ENCODE measurements at places on chromosomes 6 and 20.
A peak's percentile ranks its signal among the peaks of the same experiment; 100 is the strongest.

GRCh38 chr6:34531580-34532201 lies 24.4 kb downstream of the SPDEF start:
- no peak for DNase-seq

- DNase-seq, result no peak
These were observed 17.6 kb downstream of the TMEM74B start for GRCh38 chr20:1166948-1167720.

- no peak for DNase-seq
These were observed 58.0 kb downstream of the CCN2 start for GRCh38 chr6:131893198-131893597.

GRCh38 chr20:32751702-32752457 lies 8.6 kb upstream of the COMMD7 start:
- DNase-seq, result no peak

- no peak for DNase-seq
These were observed 99.3 kb downstream of the PRND start for GRCh38 chr20:4820806-4821518.

GRCh38 chr6:111171577-111172400 lies 84.5 kb downstream of the SLC16A10 start:
- DNase-seq, result no peak

- DNase-seq, result no peak
These were observed 49.4 kb upstream of the IRF4 start for GRCh38 chr6:341914-342831.

GRCh38 chr6:148720406-148720805 lies 26.4 kb upstream of the UST start:
- no peak for DNase-seq

GRCh38 chr6:31806470-31807272 lies at the start of gene LSM2:
LSM2 (minus strand) TSS chr6:31806966; CDS start chr6:31806757, 209 bp downstream.
- DNase-seq, result peak; percentile 95

GRCh38 chr6:157762636-157763035 lies 60.4 kb upstream of the SNX9 start:
- DNase-seq, result no peak

- DNase-seq, result no peak
These were observed 75.7 kb downstream of the SYNDIG1 start for GRCh38 chr20:24545168-24545567.

GRCh38 chr20:25059866-25060465 lies 2.0 kb upstream of the ACSS1 start:
- DNase-seq, result no peak

DNA sequence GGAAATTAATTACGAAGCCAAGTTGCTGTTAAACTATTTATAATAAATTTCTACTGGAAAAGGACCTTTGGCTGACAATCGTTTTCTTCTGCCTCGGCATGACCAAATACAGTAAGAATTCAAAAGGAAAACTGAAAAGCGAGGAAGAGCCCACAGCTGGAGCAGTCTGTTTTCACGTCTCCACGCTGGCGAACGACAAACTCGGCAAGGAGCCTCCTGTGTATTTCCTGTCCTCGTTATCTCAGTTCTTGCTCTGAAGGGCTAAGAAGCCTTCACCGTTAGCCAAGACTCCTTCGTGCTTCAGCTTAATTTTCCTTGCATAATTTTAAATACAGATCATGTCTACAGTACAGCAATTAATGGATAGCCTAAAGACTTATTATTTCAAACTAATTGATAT lies 214.3 kb upstream of the PLCB4 start:
- no peak for DNase-seq

GRCh38 chr20:5888041-5888440 lies 62.3 kb downstream of the TRMT6 start:
- no peak for DNase-seq

- DNase-seq, result no peak
These were observed 12.4 kb downstream of the SCML4 start for GRCh38 chr6:107811591-107812218.

DNA sequence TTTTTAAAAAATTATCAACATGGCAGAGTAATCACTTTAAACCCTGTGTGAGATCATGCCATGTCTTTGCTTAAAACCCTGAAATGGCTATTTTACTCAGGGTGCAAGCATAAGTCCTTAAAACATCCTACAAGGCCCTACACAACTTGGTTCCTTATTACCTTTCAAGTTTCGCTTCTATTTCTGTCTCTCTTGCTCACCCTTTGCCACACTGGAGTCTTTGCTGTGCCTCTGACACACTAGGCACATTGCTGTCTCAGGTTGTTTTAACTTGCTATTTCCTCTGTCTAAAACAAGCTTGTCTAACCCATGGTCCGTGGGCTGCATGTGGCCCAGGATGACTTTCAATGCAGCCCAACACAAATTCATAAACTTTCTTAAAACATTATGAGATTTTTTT lies 55.6 kb downstream of the KIAA0408 start:
- no peak for DNase-seq

- no peak for DNase-seq
These were observed 78.5 kb upstream of the EYA2 start for GRCh38 chr20:46816097-46816496.

Data from activated T-cell treated with anti-CD3 and anti-CD28 coated beads for 4 hours (primary cell).